Renal pelvis (tissue), 12 donors: ENCODE measurements at places on chromosomes 3 and 15.

DNA sequence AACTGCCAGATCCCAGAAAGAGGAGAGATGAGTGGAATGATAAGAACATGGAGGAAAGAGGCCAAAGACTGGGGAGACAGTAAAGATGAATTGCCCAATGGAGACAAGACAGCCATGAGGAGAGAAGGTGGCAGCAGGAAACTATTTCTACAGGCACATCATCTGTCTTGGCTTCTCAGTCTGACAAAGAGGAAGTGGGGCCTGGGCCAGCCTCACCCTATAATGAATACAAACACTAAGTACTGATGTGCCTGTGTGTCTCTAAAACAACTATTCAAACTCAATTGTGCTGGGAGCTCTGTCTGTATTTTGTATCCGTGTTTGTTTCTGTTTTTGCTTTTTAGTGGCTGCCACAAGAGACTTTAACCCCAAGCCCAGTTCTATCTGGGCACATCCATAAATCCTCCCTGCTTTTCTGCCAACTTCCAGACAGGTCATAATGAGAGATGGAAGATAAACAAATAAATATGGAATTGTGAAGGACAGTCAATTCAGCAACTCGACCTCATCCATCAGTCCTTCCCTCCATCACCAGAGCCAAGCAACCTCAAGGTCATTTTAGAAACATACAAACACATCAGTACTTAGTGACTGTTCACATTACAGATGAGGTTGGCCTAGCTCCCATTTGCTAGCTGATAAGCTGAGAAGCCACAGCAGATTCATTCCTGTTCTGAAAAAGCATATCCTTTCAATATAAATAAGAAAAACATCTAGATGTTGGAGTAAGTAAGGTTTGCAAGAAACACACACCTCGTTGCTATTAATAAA lies 116.7 kb downstream of the CADPS start:
- DNase-seq = no peak

GRCh38 chr3:140823106-140823505 lies 118.5 kb upstream of the SLC25A36 start:
- DNase-seq = no peak

DNA sequence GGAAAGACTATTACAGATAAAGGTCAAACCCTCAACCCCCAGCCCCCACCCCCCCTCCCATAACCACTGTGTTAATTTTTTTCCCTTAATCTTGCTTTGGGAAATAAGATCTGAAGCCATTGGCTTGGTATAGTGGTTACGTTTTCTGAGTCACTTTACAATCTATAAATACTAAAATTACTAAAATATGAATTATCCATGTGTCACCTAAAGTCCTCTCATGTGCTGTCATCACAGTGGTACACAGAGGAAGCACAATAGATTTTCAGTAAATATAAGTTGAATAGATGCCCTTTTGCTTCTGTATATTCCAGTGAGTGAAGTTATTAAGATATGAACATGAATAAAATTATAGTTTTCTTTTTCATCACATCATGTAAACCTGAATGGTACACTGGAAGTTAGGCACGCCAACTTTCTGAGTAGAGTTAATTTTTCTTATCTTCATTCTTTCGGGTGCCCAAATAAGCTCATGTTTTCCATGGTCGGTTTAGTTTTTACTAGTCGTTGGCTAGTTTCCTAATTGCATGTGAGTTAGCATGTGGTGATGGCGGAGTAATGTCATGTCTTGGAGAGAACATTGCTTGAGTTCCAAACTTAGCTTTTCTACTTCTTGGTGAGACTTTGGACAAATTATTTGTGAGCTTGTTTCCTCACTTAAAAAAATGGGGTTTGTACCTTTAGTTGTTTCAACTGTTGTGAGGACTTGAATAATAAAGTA lies 11.5 kb downstream of the PPP4R2 start:
- no peak for DNase-seq

GRCh38 chr15:66364944-66365528 lies 8.6 kb upstream of the TIPIN start:
- no peak for DNase-seq

DNA sequence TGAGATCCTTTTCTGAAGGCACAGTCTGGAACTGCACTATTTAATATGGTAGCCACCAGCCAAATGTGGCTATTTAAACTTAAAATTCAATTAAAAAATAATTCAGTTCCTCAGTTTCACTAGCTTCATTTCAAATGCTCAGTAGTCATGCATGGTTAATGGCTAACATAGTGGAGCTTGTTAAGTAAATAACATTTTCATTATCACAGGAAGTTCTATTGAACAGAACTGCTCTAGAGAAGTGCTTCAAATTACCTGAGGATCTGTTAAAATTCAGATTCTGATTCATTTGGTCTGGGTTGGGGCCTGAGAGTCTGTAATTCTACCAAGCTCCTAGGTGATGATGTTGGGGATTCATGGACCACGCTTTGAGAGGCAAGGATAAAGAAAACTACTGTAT lies 109.6 kb upstream of the THRB start:
- no peak for DNase-seq

- no peak for DNase-seq
Measured at GRCh38 chr3:148092624-148093347, 604.9 kb upstream of the AGTR1 start.

GRCh38 chr3:36867810-36868209 lies 77.0 kb downstream of the TRANK1 start:
- DNase-seq = peak; percentile 5

GRCh38 chr3:133882986-133883586 lies 12.6 kb downstream of the RAB6B start:
- DNase-seq = no peak

DNA sequence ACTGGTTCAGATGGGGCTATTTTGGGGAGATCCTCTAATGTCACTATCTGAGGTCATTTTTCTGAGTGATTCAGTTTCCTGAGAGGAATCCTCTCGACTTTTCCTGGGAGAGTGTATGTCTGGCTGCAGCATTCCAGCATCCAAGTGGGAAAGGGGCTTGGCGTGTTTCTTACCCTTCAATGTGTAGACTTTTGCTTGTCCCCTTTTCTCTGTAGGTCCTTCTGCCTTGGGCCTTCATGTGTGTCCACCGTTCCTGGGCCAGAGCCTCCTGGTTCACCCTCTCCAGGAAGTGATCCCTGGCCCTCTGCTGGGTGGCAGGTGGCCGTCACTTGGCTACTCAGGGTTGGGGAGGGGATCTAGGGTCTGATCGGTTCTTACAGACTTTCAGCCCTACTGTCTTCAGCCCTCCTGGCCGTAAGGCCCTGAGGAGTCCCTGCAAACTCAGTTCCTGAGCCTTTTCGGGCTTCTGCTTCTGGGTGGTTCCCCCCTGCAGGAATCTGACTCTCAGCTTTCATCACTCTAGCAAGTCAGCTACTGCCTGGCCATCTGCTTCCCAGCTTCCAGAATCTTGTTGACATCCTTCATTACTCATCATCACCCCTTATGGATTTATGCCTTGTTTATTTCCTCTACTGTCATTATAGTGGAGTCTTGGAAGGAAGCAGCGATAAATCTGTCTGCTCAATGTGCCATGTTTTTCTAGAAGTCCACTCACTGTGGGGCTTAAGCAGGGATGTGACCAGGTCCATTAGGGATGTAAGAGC lies 36.5 kb downstream of the GOLGA6L10 start:
- DNase-seq = peak; percentile 7

DNA sequence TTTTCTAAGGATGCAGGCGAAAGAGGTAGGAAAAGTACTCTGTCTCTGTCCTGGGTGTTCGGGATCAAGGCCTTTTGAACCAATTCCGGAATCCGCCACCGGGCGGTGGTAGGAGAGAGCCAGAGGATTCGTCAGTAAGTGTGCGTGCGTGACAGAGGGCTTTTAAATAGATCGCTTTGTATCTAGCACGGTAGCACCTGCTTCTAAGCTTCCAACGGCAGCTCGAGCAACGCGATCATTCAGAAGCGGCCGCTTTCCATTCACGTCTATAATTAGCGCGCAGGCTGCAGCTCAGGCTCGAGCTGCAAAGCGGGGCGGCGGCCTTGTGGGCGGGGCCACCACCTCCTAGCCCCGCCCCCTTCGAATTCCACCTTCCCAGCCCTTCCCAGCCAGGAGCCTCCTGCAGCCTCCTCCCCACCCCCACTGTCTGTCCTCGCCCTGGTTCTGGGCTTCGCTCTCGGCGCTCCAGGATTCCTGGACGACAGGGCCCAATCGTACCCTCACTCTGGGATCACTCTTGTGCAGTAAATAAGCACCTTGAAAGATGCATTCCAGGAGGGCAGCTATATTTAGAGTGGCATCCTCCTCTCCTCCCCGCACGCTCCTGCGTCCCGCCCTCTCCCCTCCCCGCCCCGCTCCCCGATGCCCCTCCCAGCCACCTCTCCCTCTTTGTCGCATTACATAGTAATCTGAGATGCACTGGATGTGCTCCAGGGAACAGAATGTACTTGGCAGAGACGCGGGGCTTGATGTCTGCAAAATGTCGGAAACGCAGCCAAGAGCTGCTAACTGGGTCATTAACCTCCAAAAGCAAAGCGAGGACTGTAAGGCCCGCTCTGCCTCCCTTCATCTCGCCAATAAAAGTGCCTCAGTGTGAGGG lies 224.1 kb upstream of the TPRG1 start:
- DNase-seq = peak; percentile 98

GRCh38 chr3:74592359-74592758 lies 22.1 kb downstream of the CNTN3 start:
- no peak for DNase-seq

DNA sequence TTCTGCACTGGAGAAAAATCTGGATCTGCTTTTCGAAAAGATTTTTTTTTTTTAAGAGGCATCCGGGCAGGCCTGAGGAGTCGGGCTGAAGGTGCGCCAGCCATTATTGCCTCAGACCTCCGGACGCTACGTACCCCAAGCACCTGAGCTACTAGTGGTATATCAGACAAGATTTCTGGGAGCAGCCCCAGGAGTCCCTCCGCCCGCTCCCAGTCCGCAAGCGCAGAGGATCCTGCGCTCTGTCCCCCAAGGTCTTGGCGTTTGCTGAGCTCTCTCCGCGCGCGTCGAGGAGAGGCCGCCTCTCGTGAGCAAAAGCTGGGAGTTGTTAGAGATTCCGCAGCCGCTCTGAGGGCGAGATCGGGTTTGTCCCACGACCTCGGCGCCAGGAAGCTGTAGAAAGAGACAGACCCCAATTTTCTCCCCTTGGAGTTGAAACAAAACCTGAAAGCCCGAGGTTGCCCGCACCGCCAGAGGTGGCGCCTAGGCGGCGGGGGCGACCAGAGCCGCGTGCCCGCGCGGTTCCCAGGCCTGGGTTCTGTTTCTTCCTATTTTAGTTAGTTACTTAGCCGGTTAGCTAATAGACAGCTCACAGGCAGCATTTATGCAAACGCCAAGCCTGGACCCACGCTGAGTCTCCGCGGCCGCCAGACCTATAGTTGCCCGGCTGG lies 72.5 kb upstream of the POLG start:
- no peak for DNase-seq

- DNase-seq = no peak
Measured at GRCh38 chr3:86849991-86850390, 141.0 kb downstream of the VGLL3 start.

GRCh38 chr15:69577397-69577796 lies 124.8 kb downstream of the RPLP1 start:
- DNase-seq = no peak

- no peak for DNase-seq
Measured at GRCh38 chr3:127369356-127369935, 81.6 kb upstream of the PRR20G start.

DNA sequence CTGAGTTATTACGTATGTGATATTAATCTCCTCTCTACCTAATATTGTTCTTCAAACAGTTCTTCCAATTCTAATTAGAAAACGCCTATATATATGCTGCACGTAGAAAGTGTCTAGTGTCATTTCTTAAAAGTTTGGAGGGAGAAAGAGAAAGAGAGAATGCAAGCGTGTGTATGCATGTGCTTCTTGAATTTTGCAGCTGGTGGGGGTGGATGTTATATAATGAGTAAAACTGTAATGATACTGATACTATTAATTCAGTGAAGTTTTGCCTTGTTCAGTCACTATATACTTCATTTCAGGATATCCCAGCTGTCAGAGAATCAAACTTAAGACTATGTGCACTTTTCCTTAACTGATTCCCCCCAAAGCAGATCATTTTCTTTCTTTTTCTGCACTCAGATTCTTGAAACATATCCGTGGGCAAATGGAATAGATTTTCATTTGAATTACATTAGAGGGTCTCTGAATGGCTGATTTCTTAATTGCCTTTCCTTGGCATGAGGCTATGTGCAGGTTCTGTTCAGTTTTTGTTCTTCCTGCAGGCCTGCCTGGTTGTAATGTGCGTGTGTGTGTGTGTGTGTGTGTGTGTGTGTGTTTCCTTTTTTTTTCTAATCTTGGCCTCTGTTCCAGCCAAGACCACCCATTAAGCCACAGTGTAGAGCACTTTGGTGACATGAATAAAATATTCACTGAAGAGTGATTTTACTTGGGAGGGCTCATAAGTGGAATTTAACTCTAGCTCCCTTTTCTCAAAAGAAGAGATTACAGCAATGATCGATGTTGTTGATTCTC lies 617.5 kb downstream of the RBMS3 start:
- peak; percentile 43 for DNase-seq

- no peak for DNase-seq
Measured at GRCh38 chr3:125957674-125958510, 11.1 kb upstream of the ROPN1B start.

- DNase-seq = no peak
Measured at GRCh38 chr3:149705416-149705815, 46.9 kb downstream of the COMMD2 start.

DNA sequence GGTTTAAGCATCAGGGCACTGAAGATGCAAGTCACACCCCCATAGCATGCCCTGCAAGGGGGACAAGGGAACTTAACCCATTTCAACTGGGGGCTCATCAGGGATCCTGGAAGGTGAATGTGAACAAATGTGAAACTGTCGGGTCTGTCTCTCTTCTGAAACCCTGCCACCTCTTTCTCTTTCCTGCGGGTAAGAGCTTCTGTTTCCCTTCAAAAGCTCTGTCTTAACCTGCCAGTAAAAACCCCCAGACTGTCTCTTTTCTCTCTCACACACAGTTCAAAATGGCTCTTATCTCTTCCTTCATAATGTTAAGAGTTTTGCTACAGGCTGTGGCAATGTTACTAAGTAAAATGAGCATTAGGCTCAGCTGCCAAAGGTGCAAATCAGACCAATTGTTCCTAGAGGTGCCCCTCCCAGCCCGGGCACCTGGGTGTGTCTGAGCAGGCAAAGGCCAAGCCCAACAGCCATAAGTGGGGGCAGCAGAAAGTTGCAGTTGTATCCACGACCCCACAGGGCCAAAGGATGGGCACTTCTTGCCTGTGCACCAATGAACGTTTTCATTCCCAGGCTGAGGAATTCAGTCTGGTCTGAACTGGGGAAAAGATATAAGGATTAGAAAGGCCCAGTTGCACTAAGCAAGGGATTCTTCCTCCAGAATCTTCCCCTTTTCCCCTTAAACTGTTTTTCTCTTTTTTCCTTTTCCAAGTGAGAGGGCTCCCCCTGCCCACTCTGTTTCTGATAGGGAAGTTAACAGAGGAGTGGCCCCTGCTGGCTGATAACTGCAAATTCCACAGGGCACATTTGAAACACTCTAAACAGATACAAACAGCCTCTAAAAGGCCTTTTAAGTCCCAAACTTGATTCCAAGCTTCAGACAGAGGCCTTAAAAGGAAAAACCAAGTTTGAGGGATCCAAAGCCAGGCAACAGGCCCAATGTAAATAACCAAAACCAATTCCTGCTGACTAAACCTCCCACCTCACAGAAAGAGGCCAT lies 113.8 kb upstream of the EPHA6 start:
- no peak for DNase-seq
